Type B pancreatic cell (in vitro differentiated cells): ENCODE measurements at places on chromosomes 12 and 14. TPM values are rescaled to one million over a fixed set of nuclear protein-coding genes. Genes with fewer than 3 reads are reported as not detected.

The NGB gene
- total RNA-seq: not detected in 2 replicates

The CCDC175 gene
- 0.39 TPM in 1 of 2 replicates, not detected in the other for total RNA-seq

The CACNB3 gene
- total RNA-seq: 56.3 and 57.0 TPM in 2 replicates

The IKZF4 gene
- total RNA-seq: 6.1 and 21.0 TPM in 2 replicates

The ADGRD1 gene
- total RNA-seq: 2.6 and 11.0 TPM in 2 replicates

The GPR68 gene
- total RNA-seq: 0.33 and 0.58 TPM in 2 replicates

The DPPA3 gene
- total RNA-seq: not detected in 2 replicates

The TAS2R46 gene
- total RNA-seq: 0.85 and 1.0 TPM in 2 replicates

The SLC16A7 gene
- 11.5 and 12.9 TPM in 2 replicates for total RNA-seq

The GUCY2C gene
- 2.1 and 21.2 TPM in 2 replicates for total RNA-seq
